ENCODE measurements at places on chromosomes 2 and 18.
A peak's percentile ranks its signal among the peaks of the same experiment; 100 is the strongest.

GRCh38 chr2:102449370-102449974 is 23.6 kb upstream of the SLC9A4 start:
- no peak for DNase-seq

GRCh38 chr2:207939342-207940108 is 85.8 kb downstream of the PLEKHM3 start:
- no peak for DNase-seq

DNA sequence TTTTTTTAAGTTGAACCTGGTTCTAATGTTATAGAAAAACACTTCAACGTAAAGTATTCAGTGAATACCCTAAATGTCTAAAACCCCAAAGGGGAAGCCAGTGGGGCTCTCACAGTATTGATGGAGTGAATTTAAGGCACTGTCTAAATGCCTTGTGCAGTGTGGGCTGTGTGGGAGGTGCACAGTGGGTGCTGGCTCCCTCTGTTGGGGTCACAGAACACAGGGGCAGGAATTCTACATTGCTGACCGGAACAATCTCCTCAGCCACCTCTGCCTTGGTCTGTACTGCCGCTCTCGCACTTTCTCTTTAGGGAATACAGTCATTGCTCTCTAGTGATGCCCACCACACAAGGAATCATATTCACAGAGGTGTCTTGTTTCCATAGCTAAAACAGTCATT is 45.4 kb downstream of the SPRED2 start:
- no peak for DNase-seq

GRCh38 chr18:46868169-46868921 is 49.0 kb downstream of the PIAS2 start:
- no peak for DNase-seq

- DNase-seq = no peak
These were observed 46.5 kb downstream of the PLEK start for GRCh38 chr2:68411397-68412126.

- DNase-seq = no peak
These were observed 29.8 kb upstream of the TMEM131 start for GRCh38 chr2:98025481-98026037.

GRCh38 chr2:151845884-151846283 is 17.7 kb upstream of the ARL5A start:
- no peak for DNase-seq

DNA sequence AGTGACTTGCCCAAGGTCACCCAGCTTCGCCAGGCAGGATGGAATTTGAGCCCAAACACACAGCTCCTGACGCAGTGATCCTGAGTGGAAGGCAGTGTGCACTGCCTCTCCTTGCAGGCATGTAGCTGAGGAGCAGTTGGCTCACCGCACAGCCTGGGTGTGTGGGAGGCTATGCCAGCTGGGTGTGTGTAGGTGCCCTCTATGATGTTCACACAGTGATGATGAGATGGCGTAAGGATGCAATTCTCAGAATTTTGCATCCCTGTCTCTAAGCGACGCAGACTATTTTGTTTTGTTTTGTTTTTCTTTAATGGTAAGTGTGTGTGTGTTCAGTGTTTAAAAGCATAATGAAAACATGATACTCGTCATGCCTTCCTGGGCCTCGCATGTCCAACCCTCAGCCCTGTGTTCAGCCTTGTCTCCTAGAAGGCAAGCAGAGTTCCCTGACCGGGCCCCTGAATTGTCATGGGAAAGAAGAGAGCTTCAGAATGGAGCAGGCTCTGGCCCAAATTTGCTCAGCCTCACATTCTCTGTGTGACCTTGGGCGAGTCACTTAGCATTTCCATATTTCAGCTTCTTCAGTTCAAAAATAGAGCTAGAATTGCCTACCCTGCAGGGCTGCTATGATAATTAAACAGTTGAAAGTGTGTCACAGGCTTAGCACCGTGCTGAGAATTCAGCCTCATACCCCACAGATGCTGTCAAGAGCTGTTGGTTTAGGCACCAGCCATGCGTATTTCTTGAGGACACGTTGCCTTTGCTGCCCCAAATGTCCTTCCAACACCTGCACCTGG is 603.6 kb upstream of the RAB6C start:
- no peak for DNase-seq

DNA sequence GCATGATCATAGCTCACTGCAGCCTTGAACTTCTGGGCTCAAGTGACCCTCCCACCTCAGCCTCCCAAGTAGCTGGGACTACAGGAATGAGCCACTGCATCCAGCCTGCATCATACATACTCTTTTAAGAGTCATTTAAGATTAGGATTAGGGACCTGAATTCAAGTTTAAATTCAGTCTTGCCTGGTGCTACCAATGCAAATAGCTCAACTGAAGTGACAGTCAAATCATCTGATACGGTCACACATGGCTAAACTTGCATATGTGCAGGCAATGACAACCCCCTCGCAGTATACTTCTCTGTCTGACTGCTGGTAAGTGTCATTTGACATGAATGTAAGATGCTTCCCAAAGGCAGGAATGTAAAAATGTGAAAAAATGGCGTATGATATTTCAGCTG is 31.8 kb upstream of the TMEM131 start:
- DNase-seq = no peak

DNA sequence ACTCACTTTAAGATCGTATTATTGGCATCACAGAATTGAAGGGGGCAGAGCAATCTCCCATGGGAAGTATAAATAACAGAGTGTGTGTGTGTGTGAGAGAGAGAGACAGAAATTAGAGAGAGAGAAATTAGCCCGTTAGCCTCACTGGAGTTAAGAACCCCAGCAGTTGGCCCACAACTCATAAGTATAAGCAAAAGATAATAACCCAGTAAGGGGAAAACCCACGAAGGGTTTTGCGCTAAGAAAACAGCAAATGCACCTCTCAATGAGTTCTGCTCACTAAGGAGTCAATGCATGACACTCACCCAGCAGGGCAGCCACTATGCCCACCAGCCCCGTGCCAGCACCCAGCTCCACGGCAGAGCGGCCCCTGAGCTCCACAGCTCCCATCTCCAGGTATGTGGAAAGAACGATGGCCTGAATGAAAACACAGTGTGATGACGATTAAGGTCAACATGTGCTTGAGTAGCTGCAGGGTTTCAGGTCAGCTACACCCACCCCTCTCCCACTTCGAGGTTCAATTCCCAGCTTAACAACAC is 3.6 kb downstream of the METTL21A start:
- no peak for DNase-seq

- no peak for DNase-seq
These were observed 149.4 kb upstream of the SLC1A4 start for GRCh38 chr2:64839844-64840243.

DNA sequence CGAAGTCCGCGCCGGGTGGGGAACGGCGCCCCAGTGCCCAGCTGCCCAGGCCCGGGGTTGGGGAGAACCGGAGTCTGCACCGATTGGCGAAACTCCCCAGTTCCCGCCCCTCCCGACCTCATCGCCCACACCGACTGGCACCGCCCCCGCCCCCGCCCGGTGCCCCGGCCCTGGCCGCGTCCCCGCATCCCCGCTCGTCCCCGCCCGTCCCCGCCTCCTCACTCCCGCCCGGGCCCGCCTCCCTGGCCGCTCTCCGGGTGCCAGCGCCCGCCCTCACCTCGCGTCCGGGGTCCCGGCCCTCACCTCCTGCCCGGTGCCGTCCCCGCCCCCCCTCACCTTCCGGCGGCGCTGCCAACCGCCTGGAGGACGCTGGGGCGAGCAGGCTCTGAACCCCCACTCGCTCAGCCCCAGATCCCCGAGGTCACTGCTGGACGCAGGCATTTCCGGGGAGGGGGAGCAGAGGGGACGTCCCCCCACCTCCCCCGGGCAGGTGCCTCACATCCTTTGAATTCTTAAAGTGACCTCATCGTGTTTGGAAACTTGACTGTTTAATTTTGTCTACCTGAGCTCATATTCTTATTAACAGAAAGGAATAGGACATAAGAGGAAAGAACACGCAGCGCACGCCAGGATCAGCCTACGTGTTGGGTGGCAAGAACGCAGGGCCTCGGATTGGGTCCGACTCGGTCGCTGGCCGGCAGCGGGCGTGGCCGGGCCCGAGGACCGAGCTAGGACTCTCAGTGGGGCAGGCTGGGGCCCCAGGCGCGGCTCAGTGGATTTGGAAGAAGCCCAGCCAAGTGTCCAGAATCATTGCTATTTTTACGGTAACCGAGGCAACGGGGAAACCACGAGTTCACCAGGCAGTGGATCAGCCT is at the start of gene FAM110C:
FAM110C (minus strand) TSS at position 35 of the 875 bp plus-strand sequence. CDS start 120 bp downstream, outside the sequence.
- peak; percentile 7 for DNase-seq

DNA sequence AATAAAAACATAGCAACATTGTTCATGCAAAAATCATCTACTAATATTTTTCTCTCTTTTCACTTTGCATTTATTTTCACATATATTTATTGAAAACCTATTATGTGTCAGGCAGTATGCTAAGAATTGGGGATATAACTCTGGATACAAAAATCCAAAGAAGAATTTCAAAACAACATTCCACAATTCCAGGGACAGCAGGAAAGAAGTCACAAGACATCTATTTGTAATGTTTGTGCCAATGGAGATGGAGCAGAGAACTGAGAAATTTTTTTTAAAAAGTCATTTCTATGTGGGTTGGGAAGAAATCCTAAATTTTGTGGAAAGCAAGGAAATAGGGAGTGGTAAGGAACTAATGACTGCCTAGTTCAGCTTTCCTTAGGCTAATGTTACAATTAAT is 128.6 kb upstream of the TLK1 start:
- DNase-seq = no peak

DNA sequence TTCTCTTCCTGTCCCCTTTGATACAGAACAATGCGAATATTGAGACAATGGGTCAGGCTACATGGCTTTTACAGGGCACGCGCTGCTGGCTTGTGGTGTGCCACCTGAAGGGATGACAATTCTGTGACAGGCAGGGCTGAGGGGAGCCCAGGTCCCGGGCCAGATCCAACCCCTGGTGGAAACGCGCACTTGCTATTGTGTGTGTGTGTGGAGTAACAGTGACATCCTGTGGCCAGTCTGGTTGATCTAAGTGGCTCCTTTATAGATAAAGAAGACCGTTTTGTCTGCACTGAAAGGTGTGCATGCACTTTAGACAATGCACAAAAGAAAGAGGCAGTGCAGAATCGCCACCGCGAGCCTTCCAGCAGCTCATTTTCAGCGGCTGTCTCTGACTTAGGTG is 273.6 kb downstream of the HRH4 start:
- DNase-seq = no peak

- DNase-seq = no peak
These were observed 136.7 kb upstream of the ZFP36L2 start for GRCh38 chr2:43363120-43363519.

- DNase-seq = no peak
These were observed 984 bp upstream of the MSH2 start for GRCh38 chr2:47401789-47402554.

DNA sequence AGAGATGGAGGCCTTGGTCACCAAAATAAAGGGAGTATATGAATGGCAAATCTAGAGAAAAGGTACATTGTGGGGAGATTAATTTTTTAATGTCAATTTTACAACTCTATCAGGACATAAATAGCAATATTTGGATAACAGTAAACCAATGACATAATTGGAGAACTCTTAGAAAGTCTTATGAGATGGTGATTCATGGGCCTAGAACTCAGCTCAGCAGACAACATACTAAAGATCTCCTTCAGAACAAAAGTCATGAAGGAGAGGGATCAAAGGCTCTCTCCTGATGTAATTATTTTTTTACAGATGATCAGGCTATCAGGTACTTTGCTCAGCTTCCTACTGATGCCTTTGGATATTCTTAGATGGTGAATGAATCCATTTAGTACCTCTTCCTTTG is 90.0 kb downstream of the CRACDL start:
- no peak for DNase-seq

DNA sequence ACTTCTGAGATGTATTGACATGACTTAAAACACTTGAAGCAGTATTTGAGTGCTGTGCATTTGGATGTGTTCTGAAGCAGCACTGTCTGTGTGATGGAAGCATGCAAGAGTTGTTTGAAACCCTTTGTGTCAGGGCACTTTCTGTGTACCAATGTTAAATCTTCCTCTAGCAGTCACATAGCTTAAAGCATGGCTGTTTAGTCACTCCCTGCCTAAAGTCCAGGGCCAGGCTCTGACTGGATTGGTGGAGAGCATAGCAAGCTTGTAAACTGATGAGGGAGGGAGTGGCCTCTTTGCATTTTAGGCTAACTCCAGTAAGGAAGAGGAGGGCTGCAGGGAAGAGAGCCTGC is 73.5 kb downstream of the MYO1B start:
- DNase-seq = no peak

- DNase-seq = no peak
These were observed 45.1 kb downstream of the LPIN2 start for GRCh38 chr18:2967820-2968219.

GRCh38 chr2:27217173-27218121 is at the start of gene CAD:
CAD (plus strand) TSS chr2:27217369; CDS start chr2:27217552, 183 bp downstream.
- DNase-seq = peak; percentile 74

- no peak for DNase-seq
These were observed 36.5 kb upstream of the TNFRSF11A start for GRCh38 chr18:62288665-62289008.

GRCh38 chr2:151774506-151774905 is 40.2 kb upstream of the NEB start:
- DNase-seq = no peak

GRCh38 chr2:204161886-204162285 is 225.3 kb downstream of the ICOS start:
- no peak for DNase-seq

- no peak for DNase-seq
These were observed 68.7 kb downstream of the TMEM247 start for GRCh38 chr2:46548103-46548486.

- no peak for DNase-seq
These were observed 8.4 kb downstream of the NCAPH start for GRCh38 chr2:96344011-96344410.

- DNase-seq = no peak
These were observed 41.6 kb downstream of the SLC25A12 start for GRCh38 chr2:171852366-171852888.

DNA sequence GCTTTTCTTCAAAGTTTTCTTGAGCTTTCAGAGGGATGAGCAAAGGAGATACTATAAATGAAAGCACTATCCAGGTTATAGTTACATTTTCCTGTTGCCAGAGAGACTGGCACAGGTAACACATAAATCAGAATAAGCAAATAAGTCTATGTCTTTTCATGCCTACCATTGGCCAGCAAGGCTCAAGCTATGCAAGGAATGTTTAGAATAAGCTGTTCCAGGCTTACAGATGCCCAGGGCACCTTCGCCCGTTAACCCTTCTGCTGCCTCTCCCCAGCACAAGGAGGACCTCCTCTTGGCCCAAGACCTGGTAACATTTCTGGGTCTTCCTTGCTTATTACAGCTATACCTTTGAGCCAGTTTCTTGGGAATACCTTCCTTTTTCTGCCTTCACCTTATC is 233.7 kb upstream of the MEIS1 start:
- DNase-seq = no peak

DNA sequence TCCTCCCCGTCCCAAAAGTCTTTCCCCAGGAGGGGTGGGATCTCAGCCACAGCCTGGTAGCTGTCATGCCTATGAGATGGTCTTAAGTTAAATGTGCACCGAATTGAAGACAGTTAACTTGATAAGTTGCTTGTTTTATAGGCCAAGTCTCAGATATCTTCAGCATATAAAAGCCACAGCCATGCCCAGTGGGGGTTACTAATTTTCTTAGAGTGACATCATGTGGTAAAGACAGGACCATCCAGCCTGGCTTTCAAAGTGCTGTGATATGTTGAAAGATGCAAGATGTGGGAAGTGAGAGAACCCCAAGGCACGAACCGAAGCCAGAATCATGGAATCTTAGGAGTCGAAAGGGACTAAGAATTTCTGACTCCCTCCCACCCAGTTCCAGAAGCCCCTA is 42.1 kb upstream of the FAM124B start:
- DNase-seq = no peak

- DNase-seq = no peak
These were observed 80.0 kb upstream of the ZNF532 start for GRCh38 chr18:58784601-58785137.

Measured in stimulated activated CD4-positive, alpha-beta T cell treated with anti-CD3 and anti-CD28 coated beads, TNF-alpha, amount 100 ng/mL, for 1 hour (primary cell).